ENCODE measurements at places on chromosomes 3 and 15. TPM values are rescaled to one million over a fixed set of nuclear protein-coding genes. Genes with fewer than 3 reads are reported as not detected.

GRCh38 chr3:158185711-158186110, 75.8 kb downstream of the RSRC1 start:
- no peak for DNase-seq

- DNase-seq = no peak
These were observed 30.3 kb downstream of the MOBP start for GRCh38 chr3:39497753-39498152.

GRCh38 chr3:7461202-7461825, 600.4 kb downstream of the GRM7 start:
- no peak for DNase-seq

DNA sequence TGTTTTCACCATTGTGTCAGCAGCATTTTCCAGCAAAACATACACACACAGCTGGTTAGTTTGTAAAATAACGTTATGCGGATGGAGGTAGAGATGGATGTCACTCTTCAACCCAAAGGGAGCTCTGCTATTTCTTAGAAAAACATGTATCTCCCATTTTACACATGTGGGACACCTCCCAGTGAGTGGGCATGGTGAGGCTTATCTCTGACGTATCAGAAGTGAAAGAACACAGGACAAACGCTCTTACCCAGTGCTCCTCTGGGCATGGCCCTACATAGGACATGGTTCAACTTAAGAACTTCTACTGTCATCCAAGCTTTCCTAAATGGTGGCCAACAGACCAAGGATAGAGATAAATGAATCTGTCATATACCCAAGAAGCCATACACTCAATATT, 2.1 kb downstream of the FAM240A start:
- no peak for DNase-seq

EIF4A2 gene
- total RNA-seq = 283 TPM

TGM4 gene
- total RNA-seq = not detected

GPR62 gene
- not detected for total RNA-seq

EFL1 gene
- 17.4 TPM for total RNA-seq

SLC51B gene
- total RNA-seq = not detected

Measured in posterior vena cava (tissue), 2 donors.